Left forelimb (tissue), 1 donor: ENCODE measurements at places on chromosomes 5 and 9.

GRCh38 chr9:21559402-21560280, 77.5 kb upstream of the IFNE start:
- DNase-seq: no peak

DNA sequence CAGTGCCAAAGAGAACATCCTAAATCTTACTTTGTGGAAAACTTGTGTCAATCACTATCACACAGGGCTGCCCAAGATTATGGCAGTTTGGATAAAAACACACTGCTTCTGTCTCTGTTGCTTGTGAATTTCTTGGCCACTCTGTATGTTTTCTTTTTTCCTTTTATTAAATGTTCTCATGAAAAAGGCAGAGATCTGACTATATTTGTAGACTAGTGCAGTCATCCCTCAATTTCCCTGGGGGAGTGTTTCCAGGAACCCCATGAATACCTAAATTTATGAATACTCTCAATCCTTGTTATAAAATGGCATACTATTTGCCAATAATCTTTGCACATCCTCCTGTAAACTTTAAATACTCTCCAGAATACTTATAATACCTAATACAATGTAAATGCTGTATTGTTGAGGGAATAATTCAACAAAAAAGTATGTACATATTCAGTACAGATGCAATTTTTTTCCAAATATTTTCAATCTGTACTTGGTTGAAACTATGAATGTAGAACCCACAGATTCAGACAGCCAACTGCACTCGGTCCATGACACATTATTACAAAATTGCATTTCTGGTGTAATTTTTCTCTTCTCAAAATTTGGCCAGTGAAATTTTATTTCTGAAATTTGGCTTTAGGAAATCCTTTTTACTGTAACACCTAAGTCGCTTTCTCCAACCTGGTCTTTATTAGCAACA, 391.9 kb upstream of the PRR16 start:
- no peak for DNase-seq

DNA sequence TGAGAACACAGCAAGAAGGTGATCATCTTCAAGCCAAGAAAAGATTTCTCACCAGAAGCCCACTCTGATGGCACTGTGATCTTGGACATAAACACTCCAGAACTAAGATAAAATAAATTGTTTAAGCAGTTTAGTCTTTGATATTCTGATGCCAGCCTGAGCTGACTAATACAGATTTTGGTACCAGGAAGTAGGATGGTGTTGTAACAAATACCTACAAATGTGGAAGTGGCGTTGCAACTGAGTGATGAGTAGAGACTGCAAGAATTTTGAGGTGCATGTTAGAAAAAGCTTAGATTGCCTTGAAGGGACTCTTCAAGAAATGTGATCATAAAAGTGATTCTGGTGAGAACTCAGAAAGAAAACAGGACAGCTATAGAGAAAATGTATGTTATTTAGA, 592.4 kb upstream of the DAB2 start:
- no peak for DNase-seq

DNA sequence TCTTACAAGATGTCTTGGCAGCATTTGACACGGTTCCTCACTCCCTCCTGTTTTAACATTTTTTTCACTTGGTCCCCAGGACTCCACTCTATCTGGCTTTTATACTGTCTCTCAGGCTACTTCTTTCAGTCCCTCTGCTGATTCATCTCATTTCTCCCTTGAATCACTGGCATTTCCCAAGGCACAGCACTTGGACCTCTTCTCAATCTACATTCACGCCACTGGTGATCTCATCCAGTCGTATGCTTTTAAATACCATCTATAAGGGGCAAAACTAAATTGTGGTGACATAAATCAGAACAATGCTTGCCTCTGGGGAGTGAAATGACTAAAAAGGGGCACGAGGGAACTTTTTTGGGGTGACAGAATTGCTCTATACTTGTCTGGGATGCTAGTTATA, 47.1 kb downstream of the MAPKAP1 start:
- DNase-seq: no peak

- no peak for DNase-seq
Observed at GRCh38 chr5:113917997-113918396, 404.5 kb downstream of the YTHDC2 start.

DNA sequence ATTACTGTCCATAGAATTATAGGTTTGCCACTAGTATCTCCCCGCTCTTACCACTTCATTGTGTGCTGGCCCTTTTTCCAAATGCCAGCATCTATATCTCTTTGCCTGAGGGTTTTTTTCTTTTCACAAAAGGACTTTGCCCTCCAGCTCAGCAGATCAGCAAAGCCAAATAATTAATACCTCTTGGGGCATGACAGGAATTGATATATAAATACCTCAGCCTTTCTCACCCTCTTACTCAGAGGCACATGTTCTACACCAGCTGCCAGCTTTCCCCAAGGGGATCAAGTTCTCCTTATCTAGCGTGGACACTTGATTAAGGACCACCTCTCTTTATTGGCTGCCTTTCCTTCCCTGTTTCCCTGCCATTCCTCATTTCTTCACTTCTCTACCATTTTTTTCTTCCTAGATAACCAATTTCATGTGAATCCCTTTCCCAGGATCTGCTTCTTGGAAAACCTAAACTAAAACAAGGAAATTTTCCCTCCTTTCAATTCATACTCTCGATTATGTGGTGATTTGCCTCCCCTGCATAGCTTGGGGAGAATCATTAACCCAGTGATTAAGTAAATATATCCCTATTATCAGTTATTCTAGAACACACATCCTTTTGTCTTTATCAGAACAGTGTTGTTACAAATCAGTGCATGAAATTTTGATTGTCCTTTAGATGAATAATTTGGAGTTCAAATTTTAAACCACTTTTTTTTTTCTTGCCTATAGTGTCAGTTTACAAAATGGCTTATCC, 6.9 kb upstream of the NUDT12 start:
- DNase-seq: no peak

DNA sequence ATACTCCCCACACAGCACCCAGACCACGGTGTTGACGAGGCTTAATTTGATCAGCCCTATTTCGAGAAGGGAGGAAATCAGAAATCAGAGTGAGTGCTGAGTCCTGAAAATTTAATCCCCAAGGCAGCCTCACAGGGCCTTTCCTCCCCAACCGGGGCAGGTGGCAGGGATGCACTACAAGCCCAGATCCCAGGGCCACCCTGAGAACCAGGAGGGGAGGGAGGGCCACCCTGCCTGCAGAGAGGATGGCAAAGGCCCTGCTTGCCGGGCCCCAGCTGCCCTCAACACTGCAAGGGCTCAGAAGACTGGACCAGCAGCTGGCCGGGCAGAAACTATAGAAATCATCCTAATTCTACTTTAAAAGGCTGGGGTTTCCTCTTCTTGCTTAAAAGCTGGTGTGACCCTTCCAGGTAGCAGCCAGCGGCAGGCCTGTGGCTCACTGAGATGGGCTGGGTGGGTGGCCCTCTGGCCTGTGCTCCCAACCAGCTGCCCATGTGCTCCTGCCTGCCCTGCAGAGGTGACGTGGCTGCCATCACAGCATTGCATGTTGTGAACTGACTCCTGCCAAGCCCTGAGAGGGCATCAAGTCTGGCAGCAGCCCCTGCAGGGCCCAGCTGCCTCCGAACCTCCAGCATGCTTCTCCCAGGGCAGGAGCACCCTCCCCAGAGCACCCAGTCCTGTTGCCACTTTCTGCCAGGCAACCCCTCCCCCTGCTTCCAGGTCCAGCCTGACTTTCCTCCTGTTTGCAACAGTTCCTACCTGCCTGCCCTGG, 122.8 kb downstream of the ADAMTS2 start:
- no peak for DNase-seq

DNA sequence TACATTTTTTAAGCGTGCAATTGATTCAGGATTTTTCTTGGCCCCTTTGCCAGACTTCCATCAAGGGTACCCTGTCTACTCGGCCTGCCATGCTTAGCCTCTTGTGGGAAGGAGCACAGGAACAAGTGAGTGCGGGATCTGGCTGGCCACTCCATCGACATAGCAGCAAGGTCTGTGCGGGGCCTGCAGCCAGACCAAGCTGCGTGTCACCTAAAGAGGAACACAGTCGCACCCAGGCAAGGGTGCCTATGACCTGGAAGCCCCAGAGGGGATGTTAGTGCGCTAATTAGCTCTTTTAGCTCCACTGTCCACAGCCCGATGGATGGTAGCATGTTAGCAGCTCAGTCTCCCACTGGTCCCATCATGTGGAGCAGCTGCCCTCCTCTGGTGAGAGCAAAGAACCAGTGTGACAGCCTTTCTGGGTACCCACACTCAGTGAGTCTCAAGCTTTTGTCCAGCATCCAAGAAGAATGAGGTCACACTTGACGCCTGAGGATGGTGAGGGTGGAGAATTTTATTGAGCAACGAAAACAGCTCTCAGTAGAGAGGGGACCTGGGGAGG, 38.7 kb downstream of the FTMT start:
- DNase-seq: no peak
